ENCODE measurements at places on chromosomes 1 and 21.

DNA sequence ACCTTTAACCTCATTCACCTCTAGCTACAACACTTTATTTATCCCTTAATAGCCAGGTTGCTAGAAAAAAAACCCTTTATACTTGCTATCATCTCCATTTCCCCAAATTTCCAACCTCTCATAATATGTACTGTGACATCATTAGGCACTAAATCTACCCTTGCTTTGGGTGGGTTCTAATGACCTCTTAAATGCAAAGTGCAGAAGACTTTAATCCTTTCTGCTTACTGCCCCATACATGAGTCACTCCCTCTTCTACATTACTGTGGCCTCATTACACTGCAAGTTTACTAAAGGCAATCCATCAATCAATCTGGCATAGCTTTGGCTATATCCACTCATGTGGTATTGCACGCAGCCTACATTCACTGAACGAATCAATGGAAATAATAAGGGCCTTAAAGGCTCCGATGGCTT is 353.3 kb downstream of the SMYD3 start:
- no peak for DNase-seq

- DNase-seq = no peak
Observed at GRCh38 chr1:67580691-67581403, 104.2 kb upstream of the GADD45A start.

GRCh38 chr1:61380561-61380960 is 298.2 kb downstream of the NFIA start:
- DNase-seq = no peak

- peak; percentile 42 for DNase-seq
Observed at GRCh38 chr1:26993237-26994019, at the start of gene TRNP1. TRNP1 (plus strand) TSS chr1:26993692; CDS start chr1:26993787, 95 bp downstream.

All from NCI-H510A (cell line).